ENCODE measurements at places on chromosomes 2 and 18.

- DNase-seq, result no peak
Observed at GRCh38 chr2:65364986-65365733, 67.2 kb downstream of the SPRED2 start.

DNA sequence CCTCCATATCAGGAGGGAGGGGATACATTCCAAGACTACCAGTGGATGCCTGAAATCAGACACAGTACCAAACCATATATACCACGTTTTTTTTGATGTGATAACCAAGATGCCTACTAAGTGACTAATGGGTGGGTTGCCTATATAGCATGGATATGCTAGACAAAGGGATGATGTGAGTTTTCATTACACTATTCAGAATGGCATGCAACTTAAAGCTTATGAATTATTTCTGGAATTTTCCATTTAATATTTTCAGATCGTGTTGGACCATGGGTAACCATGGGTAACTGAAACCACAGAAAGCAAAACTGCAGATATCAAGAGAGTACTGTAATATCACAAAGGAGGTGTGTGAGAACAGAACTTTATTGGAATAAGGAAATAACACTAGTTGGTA, 39.6 kb upstream of the CRACDL start:
- no peak for DNase-seq

DNA sequence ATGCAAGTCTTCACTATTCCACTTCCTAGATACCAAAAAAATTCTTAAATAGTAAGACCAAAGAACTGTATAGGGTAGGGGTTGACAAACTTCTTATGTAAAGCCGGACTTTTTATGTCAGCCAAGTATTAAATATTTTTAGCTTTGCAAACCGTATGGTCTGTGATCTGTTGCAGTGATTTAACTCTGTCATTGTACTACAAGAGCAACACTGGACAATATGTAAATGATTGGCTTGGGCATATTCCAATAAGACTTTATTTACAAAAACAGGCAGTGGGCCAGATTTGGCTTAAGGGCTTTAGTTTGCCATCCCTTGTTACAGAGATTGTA, 48.0 kb downstream of the MGAT5 start:
- no peak for DNase-seq

DNA sequence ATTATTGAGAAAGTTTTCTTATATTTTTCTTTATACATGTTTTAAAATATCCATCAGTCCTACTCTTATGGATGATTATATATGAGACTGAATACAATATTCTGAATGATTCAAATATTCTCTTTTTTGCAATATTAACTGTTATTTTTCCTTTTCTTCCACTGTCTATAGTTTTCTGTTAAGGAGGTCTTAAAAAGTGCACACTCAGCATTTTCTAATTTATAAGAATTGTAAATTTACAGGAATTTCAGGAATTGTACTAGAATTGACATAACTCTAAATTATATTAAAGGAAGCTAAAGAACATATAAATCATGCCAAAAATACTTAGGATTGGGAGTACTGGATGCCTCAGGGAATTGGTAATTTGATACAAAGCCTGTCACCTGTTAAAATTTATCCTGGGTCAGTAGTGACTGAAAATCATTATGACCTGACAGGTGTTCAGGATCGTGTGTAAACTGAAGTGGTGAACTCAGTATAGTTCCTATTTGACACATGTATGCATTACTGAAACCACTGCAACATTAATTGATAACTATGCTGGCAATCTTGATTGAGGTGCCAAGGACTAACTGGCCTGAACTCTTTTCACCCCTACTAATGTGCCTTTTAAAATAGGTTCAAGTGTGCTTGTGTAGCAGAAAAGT, 30.4 kb downstream of the MSTN start:
- DNase-seq, result no peak

Data from endothelial cell (in vitro differentiated cells).